ENCODE measurements at places on chromosomes 1 and 21. TPM values are rescaled to one million over a fixed set of nuclear protein-coding genes. Genes with fewer than 3 reads are reported as not detected.
A peak's percentile ranks its signal among the peaks of the same experiment; 100 is the strongest.

Gene ADORA3
- total RNA-seq = not detected

Gene GTF2B
- total RNA-seq = 31.8 TPM

Gene SPRR4
- not detected for total RNA-seq

Gene PLPPR4
- 0.42 TPM for total RNA-seq

Gene RASSF5
- 5.4 TPM for total RNA-seq

Gene ZFP69B
- 0.27 TPM for total RNA-seq

Gene CATSPERE
- 0.34 TPM for total RNA-seq

Gene TNFSF18
- total RNA-seq = 1.6 TPM

- DNase-seq = no peak
Measured at GRCh38 chr1:222904451-222904850, 89.6 kb downstream of the DISP1 start.

GRCh38 chr1:181433931-181434330, 49.4 kb upstream of the CACNA1E start:
- no peak for DNase-seq

- no peak for DNase-seq
Measured at GRCh38 chr1:74502858-74503257, 9.6 kb downstream of the LRRC53 start.

DNA sequence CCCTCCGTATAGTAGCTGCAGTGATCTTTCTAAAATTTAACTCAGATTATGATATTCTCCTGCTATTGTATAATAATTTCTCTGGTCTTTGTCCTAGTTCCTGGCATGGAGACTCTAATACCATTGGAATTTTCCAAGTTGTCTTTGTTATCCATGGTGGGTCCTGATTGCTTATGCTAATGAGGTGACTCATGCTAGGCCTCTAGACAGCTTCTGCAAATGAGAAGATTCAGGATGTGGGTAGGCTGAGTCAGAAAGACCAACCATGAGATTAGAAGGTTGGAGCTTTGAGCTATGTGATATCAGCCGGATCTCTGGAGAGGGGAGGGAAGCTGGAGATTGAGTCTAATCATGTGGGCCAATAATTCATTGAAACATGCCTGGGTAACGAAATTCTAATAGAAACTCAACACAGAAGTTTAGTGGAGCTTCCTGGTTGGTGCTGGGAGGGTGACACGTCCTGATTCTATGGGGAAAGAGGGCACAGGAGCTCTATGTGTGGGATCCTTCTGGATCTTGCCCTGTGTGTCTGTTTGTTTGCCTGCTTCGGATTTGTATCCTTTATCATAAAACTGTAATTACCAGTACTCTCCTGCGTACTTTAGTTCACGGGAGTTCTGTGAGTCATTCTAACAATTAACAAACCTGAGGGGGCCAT, 73.2 kb upstream of the CNIH3 start:
- peak; percentile 84 for DNase-seq

DNA sequence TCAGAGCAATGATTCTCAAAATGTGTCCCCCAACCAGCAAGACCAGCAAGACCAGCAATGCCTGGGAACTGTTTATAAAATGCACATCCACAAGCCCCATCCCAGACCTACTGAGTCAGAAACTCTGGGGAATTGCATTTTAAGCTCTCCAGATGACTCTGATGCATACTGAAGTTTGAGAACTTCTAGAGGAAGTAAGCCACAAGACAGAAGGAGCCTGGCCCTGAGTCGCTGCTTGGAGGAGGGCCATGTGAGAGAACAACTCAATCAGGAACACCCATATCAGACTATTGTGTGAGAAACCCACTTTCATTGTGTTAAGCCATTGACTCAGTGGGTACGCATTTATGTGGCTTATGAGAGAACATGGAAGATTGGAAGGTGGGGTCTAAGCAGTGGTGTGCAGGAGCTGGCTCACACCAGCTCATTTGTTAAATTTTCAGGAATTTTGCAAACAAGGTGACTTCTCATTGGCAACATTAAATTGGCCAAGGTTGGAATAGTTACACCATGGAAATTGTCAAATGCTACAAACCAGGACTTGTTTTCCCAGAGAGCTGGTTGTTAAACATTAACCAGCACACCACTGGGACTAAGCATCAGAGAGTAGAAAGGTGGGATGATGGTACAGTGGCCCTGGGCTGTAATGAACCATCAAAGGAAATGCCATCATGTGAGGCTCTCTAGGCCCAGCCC, 38.9 kb downstream of the ATP1A1 start:
- DNase-seq = no peak

GRCh38 chr1:89130716-89131115, 4.8 kb upstream of the GBP2 start:
- DNase-seq = no peak

DNA sequence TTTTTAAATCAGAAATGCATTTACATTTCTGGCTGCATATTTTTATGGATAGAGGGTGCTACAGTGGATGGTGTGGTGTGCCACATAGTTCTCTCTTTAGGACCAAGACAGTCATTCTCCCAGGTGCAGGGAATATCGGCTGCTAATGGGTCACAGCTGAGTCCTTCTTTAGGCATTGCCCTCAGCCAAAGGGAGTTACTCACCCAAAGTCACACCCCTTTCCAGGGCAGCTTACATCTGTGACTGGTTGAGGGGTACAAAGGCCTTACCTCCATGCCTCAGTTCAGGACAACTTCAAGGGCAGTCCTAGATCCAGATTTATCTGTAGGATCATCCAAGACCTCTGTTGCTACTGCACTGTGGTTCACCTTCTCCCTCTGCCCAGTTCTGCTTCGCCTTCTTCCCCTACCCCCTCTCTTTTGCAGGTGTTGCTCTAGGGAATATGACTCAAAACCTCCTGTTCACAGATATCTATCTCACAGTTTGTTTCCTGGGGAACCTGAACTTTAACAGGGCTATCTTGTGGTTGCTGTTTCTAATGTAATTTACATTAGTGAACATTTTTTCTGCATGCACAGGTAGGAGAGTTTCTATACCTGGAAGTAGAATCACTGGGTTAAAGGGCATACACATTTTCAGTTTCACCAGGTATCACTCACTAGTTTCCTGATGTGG, 413.9 kb downstream of the RPS6KC1 start:
- no peak for DNase-seq

DNA sequence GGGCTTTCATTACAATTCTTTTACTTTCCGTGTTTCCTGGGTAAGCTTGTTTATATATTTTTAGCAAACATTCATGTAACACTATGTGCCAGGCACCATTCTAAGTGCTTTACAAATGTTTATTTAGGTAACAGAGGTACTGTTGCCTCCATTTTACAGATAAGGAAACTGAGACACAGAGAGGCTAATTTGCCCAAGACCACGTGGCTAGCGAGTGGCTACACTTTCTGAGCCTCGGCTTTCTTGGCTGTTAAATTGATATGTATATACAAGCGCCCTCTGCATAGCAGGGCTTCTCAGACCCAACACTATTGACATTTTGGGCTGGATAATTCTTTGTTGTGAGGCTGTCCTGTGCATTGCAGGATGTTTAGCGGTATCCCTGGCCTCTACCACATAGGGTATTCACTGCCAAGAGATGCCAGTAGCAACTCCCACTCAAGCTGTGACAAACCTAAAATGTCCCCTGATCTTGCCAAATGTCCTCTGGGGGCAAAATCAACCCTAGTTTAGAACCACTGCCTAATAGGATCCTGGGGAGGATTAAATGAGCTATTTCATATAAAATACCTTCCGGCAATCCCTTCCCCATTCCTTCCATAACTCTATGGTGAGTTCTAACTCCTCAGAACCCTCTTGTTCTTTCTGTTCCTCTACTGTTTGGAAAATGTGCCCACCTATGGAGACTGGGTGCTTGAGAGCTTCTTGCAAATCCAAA, 17.2 kb upstream of the ID3 start:
- DNase-seq = no peak

- DNase-seq = no peak
Measured at GRCh38 chr1:106619080-106619826, 437.2 kb upstream of the PRMT6 start.

GRCh38 chr1:104084380-104084779, 334.7 kb downstream of the AMY1C start:
- no peak for DNase-seq

- no peak for DNase-seq
Measured at GRCh38 chr1:162235241-162235800, 141.3 kb downstream of the SPATA46 start.

DNA sequence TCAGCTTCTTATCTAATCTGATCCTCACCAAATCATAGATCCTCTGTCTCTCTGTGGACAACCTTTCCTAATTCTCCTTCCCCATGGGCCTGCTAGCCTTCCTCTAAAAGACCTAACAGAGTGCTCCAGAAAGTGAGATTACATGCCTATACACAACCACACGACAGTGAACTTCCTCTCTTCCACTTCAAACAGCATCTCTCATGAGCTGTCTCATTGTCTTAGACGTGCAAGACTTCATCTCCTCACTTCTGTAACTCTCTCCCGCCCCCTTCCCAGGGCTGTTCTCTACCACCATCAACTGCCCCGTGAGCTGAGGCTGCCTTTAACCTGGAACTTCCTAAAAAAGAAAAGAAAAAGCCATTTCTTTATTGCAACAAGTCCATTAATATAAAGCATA, 14.1 kb upstream of the A3GALT2 start:
- no peak for DNase-seq

- DNase-seq = peak; percentile 83
Measured at GRCh38 chr1:156583821-156584622, 4.5 kb downstream of the TTC24 start.

- DNase-seq = no peak
Measured at GRCh38 chr21:45513003-45513717, 29.1 kb downstream of the SLC19A1 start.

- no peak for DNase-seq
Measured at GRCh38 chr1:82979593-82980236, 1019.2 kb downstream of the TTLL7 start.

DNA sequence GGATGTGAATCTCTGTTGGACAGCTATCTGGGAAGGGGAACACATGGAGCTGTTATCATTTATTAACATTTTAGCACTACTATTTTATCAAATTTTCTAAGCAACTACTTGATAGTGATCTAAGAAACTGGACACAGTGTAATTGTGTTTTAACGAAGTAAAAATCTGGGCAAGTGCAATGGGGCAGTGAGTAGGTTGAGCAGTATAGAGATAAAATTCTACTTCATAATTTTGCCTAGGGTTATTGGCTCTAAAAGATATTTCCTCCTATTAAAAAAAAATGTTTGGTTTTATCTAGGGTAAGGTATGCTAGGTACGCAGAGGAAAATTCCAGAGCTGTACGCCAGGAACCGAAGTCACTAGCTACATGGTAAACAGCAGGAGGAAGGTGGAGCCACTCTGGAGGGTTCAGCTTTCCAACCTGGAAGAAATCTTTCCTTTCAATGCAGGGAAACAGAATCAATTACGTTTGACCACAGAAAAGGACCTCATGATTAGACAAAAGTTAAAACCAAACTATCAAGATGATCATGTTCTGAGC, 43.3 kb downstream of the BCAR3 start:
- DNase-seq = no peak

GRCh38 chr1:21514245-21514644, 5.0 kb downstream of the ALPL start:
- no peak for DNase-seq

DNA sequence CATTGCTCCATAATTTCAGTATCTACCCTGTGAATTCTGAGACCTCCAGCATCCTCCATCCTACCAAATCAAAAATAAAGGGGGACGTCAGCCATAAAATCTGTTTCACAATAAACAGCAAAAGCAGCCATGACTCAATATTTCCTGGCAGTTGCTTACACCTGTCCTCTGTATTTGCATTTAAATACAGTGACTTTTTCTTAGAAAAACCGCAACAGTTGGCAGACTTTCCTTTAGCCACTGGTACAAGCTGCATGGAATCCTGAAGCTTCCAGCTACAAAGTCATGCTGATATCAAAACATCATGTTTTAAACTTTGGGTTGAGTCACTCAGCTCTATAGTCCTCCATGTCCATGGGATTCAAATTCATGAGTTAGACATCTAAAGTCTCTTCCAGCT, 278.0 kb upstream of the KAZN start:
- no peak for DNase-seq

DNA sequence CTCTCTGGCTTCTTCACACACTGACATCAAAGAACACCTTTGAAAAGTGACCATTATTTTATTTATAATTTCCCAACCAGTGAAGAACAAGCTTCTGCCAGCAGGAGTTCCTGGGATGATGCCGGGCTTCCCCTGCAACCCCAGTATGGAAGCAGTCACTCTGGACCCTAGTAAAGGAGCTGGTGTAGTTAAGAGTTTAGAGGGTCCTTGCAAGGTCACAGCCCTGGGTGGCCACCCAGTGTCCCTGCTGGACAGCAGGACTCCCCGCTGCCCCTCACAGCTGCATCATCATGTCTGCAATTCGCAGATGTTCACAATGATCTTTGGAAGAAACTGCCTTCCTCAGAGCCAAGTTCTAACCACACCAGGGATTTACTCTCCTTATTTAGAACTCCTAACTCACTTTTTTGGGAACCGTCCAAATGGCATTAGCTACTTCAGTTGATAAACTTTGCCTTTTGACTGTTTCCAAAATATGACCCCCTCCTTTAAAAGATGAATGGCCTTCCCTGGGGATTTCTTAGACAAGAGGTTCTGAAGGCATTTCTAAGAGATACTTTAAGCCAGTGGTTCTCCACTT, 90.6 kb downstream of the HIVEP3 start:
- DNase-seq = no peak

- no peak for DNase-seq
Measured at GRCh38 chr1:50950396-50950795, 9.7 kb downstream of the FAF1 start.

DNA sequence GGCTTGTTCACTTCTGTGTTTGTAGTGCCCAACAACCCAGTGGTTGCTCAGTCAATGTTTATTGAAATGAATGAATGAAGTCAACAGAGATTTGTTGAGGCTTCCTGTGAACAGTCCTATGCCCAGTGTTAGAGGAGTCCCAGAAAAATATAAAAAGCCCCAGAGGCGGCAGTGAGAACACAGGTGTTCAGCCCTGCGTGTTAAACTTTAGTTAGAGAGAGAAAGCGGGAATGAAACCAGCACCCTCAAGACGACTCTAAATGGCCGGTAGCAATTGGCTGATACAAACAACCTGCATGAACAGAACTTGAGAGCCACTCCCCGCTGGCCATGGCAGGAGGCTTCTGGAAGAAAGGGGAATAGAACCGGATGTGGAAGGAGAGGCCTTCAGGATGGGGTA, 22.6 kb downstream of the TMEM51 start:
- DNase-seq = no peak

GRCh38 chr21:42590431-42591131, 62.8 kb upstream of the PDE9A start:
- no peak for DNase-seq

DNA sequence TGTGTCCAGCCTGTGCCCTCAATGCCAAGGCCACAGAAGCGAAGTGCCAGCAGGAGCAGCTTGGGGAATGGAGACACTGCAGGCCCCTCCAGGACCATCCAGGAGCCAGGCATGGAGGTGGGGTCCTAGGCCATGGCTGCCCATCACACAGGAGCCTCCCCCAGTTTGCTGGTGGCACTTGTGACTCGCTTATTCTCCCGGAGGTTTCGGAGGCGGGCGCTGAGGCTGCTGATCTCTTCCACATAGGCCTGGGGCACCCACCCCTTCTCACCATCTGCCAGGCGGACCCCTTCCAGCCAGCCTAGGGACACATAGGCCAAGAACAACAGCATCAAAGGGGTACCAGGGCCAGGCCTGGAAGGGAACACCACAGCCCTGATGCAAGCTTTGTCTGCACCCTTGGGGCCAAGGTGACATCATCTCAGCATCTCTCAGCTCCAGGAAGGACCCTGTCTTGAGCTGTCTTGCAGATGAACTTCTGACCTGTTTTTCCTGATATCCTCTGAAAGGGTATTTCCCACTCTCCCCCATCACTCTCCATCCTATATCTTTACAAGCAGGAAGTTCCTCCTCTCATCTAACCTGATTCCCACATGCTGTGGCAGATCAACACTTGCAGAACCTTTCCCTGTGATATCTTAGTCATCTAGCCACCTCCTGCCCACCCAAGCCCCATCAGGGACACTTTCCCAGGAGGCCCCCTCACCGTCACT, 13.9 kb downstream of the ARHGEF19 start:
- no peak for DNase-seq

Measured in HCT116 (cell line).